ENCODE measurements at places on chromosomes 7 and 10.

GRCh38 chr10:70578371-70578947 is 24.1 kb downstream of the PRF1 start:
- DNase-seq = peak; percentile 32

DNA sequence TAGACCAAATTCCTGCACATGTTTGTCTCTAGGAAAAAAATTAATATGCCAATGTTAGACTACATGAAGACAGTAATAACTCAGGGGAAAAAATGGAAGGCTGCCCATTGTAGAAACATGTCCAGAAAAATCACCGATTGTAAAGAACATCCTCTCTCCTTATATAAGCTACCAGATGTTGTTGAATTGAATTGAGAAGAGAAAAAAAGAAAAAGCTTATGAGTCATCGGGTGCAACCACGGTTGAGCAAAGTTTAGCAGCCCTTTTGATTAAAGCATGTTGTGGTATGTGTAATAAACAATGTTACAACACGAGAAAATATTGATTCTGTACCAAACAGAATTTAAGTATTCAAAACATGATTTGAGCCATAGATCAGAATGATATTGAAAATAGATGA is 102.3 kb upstream of the ARHGAP21 start:
- no peak for DNase-seq

DNA sequence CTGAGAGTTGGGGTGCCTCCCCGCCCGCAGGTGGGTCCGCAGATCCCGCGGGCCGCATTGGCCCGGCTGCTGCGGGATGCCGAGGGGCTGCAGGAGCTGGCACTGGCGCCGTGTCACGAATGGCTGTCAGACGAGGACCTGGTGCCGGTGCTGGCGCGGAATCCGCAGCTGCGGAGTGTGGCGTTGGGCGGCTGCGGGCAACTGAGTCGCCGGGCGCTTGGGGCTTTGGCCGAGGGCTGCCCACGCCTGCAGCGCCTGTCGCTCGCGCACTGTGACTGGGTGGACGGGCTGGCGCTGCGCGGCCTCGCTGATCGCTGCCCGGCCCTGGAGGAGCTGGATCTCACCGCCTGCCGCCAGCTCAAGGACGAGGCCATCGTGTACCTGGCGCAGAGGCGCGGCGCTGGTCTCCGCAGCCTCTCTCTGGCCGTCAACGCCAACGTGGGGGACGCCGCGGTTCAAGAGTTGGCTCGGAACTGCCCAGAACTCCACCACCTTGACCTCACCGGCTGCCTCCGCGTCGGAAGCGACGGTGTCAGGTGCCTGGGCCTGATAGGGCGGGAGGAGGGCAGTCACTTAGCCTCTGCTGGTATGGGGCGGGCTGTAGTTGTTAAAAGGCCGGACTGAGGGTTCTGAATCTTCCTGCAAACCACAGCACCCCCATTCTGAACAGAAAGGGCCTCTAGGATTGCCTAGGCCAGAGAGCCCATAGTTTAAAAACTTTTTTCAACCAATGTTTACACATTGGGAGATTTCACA is 1.3 kb downstream of the FBXL15 start:
- no peak for DNase-seq

DNA sequence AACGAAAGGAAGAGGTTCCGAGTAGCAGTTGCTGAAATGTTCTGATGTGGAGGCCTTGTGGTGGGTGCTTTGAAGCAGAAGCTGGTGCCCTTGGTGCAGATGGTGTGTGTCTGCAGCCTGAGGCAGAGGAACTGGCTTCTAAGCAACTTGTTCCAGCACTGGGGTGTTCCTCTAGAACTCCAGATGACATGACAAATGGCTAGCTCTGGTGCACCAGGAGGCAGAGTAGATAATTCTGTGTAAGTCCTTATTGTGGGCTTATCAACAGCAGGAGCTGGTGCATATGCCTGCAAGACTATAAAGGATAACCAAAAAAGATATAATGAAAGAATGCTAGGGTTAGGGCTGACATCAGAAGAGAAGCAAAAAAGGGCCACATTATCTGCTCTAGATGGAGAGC is 76.5 kb downstream of the ARL5B start:
- no peak for DNase-seq

DNA sequence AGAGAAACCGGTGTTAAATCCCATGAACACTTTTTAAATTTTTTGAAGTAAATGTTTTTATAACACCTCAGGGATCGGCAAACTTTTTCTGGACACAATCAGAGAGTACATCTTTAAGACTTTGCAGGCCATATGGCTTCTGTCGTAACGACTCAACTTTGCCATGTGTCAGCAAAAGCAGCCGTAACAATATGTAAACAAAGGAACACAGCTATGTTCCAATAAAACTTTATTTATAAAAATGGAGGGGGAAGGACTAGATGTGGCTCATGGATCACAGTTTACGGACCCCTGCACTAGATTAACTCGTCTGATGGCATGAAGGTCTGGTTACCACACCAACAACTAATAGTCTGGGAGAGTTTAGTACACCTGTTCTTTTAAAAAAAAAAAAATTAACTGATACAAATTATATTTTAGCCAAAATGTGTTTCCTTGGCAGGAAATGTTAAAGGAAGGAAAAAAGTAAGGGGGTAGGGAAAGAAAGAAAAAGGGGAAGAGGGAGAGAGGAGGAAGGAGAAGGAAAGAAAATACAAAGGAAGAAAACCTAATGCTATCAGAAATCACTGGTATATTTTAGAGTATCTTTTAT is 50.2 kb downstream of the ABI1 start:
- no peak for DNase-seq

GRCh38 chr7:129730159-129730558 is 118.6 kb downstream of the NRF1 start:
- DNase-seq = no peak

GRCh38 chr10:124220547-124220946 is 127.1 kb upstream of the CHST15 start:
- no peak for DNase-seq

DNA sequence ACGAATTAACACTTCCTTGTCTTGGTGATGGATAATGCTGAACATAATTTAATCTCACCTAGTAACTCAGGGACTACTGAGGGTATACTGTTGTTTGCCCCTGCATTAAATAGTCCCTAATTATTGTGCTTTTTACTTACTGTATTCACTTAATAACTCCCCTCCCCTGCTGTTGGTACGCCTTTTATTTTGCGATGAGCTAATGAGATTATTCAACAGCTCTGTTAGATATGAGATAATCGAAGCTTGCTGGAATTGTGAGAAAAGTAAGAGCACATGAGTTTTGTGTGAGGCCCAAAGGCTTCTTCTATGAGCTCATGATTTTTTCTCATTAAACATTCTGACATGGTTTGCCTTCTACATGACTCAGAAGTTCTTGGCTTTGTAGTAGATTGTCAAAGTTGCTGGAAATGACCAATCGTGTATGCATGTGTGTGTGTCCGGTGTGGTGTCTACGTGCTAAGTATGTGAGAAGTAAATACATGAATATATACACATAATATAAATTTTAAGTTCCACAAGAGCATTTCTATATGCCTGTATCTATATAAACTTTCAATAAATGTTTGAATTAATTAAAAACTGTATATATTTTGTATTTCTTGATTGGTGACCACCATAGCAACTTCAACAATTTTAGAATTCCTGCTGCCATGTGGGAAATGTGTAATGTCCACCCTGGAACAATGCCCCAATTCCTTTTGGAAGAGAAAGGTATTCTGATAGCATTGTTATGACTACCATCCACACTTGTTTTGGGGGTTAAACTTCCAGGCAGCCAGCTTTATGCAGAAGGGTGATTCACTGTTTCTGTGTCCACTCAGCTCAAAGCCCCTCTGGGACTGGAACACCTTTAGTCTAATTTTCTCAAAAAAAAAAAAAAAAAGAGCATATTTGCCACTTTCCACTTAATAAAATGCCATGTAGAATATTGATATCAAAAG is 106.2 kb downstream of the SAMD9 start:
- no peak for DNase-seq

- no peak for DNase-seq
These were observed 187.0 kb downstream of the MAD1L1 start for GRCh38 chr7:2045559-2046405.

DNA sequence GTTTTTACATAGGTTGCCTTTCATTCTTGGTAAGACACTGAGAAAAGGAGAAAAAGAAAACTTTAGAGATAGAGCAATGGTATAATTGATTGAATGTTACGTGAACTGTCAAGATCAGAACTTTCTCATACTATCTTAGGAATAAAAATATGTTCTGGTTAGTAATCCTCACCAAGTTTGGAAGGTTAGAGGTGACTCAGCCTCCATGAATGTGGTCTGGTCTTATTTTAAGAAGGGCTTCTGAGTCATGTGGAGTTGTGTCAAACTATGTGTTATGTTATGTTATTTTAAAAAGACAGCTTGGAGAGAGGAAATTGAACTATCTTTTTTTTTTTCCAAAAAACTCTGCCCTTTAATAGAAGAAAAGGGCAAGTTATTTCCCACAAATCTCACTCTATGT is 458.6 kb upstream of the KLF6 start:
- DNase-seq = no peak
